ENCODE measurements at places on chromosomes 11 and 22.
A peak's percentile ranks its signal among the peaks of the same experiment; 100 is the strongest.

DNA sequence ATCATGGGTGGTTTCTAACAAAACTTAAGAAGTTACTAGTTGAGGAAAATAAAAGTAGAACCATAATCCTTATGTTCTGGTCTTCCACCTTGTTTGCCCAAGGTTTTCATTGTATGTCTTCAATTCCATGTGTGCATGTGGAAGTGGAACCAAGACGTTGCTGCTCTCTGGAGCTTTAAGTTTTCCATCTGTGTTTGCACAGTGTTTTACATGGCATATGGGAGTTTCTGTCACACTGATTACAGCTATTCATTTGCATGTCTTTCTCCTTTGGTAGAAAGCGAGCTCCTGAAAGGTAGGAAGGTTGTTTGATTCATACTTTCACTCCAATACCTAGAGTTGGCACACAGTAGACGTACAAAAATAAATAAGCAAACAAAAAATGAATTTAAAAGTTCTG lies 112.6 kb upstream of the LUZP2 start:
- no peak for DNase-seq

GRCh38 chr22:20654343-20655208 lies 119.3 kb upstream of the SERPIND1 start:
- no peak for DNase-seq

GRCh38 chr11:83661491-83662350 lies 375.6 kb upstream of the CCDC90B start:
- no peak for DNase-seq

- DNase-seq: peak; percentile 26
Observed at GRCh38 chr11:69320326-69320725, 26.4 kb downstream of the MYEOV start.

DNA sequence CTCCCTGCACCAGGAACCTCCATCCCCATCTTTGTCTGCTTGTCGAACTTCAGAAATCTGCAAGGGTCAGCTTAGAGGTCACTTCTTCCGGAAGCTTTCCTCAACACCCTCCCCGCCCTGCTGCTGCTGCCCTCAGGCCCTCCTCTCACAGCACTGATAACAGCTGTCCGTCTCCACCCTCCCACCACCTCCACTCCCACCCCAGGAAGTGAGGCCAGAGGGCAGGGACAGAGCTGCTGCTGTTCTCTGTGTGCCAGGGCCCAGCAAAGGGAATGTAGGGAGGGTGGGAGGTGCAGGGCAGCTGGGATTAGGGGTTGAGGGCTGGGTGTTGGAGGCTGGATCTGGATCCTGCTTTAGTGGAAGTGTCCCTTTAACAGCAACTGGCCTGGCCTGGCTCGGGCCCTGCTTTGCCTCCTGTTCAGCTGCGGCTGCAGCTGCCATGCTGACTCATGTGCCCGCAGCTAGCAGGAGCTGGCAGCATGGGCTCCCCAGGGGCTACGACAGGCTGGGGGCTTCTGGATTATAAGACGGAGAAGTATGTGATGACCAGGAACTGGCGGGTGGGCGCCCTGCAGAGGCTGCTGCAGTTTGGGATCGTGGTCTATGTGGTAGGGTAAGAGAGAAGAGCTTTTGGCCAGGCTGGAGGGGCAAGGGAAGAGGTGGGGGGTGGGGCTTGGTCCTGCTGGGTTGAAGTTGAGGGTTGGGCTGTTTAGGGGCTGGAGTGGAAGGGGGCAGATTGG lies at the start of gene P2RX6:
TSS of gene P2RX6 (plus strand) at position 440 of the 740 bp plus-strand sequence. CDS start at position 450, 10 bp downstream.
- DNase-seq: peak; percentile 82

GRCh38 chr11:113730887-113731726 lies 25.0 kb upstream of the TMPRSS5 start:
- peak; percentile 86 for DNase-seq

GRCh38 chr22:49166211-49166610 lies 661.5 kb downstream of the BRD1 start:
- DNase-seq: no peak
